ENCODE measurements at places on chromosomes 2 and 18. TPM values are rescaled to one million over a fixed set of nuclear protein-coding genes. Genes with fewer than 3 reads are reported as not detected.

Gene TIGD1
- 4.6 TPM for total RNA-seq

Gene DUSP2
- total RNA-seq: 0.31 TPM

Gene DES
- total RNA-seq: 0.29 TPM

Gene CCDC121
- 4.4 TPM for total RNA-seq

Gene NEUROD1
- total RNA-seq: not detected

Gene MTLN
- 120 TPM for total RNA-seq

Gene DOCK10
- total RNA-seq: 31.4 TPM

Gene KCTD18
- 9.9 TPM for total RNA-seq

Gene OTX1
- 1.8 TPM for total RNA-seq

Gene KLHL30
- 0.17 TPM for total RNA-seq

Gene ACOXL
- not detected for total RNA-seq

Gene BUB1
- total RNA-seq: 46.7 TPM

Gene POTEC
- not detected for total RNA-seq

Gene FOXD4L1
- 0.24 TPM for total RNA-seq

Gene NPC1
- total RNA-seq: 103 TPM
